ENCODE measurements at places on chromosomes 16 and 17. TPM values are rescaled to one million over a fixed set of nuclear protein-coding genes. Genes with fewer than 3 reads are reported as not detected.
A peak's percentile ranks its signal among the peaks of the same experiment; 100 is the strongest.

GRCh38 chr17:6046431-6046830, 23.7 kb upstream of the WSCD1 start:
- H3K36me3 ChIP-seq = no peaks in the 10 kb centered on the region
- peaks cover 2% of the 10 kb centered on the region for H3K4me1 ChIP-seq
- peak; percentile 40 for DNase-seq

DNA sequence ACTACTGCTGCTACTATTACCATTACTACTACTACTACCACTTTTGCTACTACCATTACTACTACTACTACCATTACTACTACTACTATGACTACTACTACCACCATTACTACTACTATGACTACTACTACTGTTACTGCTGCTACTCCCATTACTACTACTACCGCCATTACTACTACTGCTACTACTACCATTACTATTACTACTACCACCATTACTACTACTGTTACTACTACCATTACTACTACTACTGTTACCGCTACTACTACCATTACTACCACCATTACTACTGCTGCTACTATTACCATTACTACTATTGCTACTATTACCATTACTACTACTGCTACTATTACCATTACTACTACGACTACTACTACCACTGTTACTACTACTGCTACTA, 209.1 kb downstream of the IRF8 start:
- no peak overlapping the region for H3K27ac ChIP-seq
- H3K4me3 ChIP-seq = no peak overlapping the region
- no peak for DNase-seq
- H3K36me3 ChIP-seq = no peaks in the 10 kb centered on the region
- H3K4me1 ChIP-seq = no peaks in the 10 kb centered on the region
- peaks cover 5% of the 10 kb centered on the region for H3K27me3 ChIP-seq

GRCh38 chr17:78965491-78965924, 14.2 kb downstream of the LGALS3BP start:
- DNase-seq = no peak
- H3K27me3 ChIP-seq = no peaks in the 10 kb centered on the region
- H3K4me1 ChIP-seq = peaks cover 9% of the 10 kb centered on the region

DNA sequence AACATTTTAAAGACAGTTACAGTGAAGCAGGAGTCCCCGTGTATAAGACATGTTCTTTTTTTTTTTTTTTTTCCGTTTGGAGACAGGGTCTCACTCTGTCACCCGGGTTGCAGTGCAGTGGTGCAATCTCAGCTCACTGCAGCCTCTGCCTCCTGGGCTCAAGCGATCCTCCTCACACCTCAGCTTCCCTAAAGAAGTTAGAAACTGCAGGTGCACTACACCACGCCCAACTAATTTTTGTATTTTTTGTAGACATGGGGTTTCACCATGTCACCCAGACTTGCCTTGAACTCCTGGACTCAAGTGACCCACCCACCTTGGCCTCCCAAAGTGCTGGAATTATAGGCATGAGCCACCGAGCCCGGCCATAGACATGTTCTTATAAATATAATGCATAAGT, 3.0 kb downstream of the EVI2B start:
- H3K4me3 ChIP-seq = no peak overlapping the region
- no peak overlapping the region for H3K27ac ChIP-seq
- H3K4me1 ChIP-seq = no peaks in the 10 kb centered on the region
- no peaks in the 10 kb centered on the region for H3K36me3 ChIP-seq
- no peak for DNase-seq

Gene ANKS3
- 27.2 TPM for total RNA-seq

- no peak for DNase-seq
- H3K27me3 ChIP-seq = no peaks in the 10 kb centered on the region
- no peak overlapping the region for H3K27ac ChIP-seq
- peaks cover 32% of the 10 kb centered on the region for H3K36me3 ChIP-seq
- H3K4me3 ChIP-seq = no peak overlapping the region
- peaks cover 6% of the 10 kb centered on the region for H3K4me1 ChIP-seq
These were observed 2.1 kb upstream of the NRN1L start for GRCh38 chr16:67882374-67883145.

Gene CHST4
- not detected for total RNA-seq

DNA sequence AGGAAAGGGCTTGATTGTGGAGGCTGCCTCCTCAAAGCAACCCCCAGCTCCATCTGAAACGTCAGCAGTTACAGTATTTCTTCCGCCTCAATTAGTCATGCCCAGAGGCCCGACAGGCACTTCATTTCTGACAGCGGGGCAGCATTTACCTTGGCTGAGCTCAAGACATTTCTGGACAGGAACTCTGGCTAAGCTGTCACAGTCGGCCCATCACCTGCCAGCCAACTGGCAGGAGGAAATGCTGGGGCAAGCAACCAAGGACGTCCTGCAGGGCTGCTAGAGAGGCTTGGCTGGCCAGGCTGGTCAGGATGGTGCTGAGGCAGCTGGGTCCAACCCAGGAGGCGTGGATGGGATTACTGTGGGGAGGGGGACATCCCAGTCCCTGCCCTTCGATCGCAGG, 27.8 kb downstream of the PLXDC1 start:
- no peak overlapping the region for H3K27ac ChIP-seq
- DNase-seq = no peak
- H3K27me3 ChIP-seq = peaks cover 5% of the 10 kb centered on the region
- H3K4me3 ChIP-seq = no peak overlapping the region

DNA sequence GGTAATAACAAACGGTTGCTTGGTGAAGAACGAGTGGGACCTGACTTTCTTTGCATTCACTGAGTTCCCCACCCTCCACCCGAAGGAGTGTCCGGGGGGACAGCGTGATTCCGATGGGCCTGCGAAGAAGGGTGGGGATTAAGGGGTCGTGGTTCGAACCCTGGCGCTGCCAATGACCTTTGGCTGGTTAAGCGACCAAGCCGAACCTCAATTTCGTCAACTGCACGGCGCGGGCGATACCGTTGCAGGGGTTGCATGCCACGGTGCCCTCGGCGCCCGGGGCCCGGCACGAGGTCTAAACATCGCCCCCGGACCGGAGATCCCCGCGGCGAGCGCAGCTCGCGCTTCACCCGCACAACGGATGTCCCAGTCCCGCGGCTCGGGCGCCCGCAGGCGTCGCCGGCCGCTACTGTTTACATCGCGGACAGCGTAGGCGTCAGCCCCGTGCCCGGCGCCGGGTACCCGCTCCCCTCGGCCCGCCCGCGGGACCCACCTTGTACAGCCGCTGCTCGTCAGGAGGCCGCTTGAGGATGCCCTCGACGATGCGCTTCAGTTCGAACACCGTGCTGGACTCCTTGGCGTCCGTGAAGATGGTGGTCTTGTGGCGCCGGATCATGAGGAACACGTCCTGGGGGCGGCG, 460 bp downstream of the ELOB start:
- no peak for DNase-seq
- no peaks in the 10 kb centered on the region for H3K27me3 ChIP-seq
- peak overlapping the region; percentile 81 for H3K27ac ChIP-seq
- peaks cover 21% of the 10 kb centered on the region for H3K4me1 ChIP-seq

Gene LUC7L3
- total RNA-seq = 93.0 TPM

DNA sequence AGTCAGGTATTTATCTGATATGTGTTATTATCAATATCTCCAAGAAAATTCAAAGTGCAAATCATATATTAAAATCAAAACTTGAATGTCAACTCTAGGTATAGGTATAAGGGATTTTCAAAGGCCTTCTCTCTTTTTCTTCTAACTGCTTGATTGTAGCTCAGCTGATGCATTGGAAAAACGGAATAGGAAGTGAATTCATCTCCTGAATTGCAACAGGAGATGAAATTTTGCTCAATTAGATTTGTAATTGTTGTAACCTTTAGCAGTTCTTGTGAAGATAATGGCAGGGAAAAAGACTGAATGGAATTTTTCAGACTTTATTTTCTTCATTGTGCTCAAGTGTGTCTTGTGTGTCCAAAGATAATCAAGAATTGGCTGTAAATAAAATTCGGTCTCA, 190.2 kb upstream of the KCNJ16 start:
- no peaks in the 10 kb centered on the region for H3K36me3 ChIP-seq
- no peak overlapping the region for H3K27ac ChIP-seq
- H3K27me3 ChIP-seq = no peaks in the 10 kb centered on the region
- no peak overlapping the region for H3K4me3 ChIP-seq
- DNase-seq = no peak
- no peaks in the 10 kb centered on the region for H3K4me1 ChIP-seq

Gene LGALS9B
- not detected for total RNA-seq

DNA sequence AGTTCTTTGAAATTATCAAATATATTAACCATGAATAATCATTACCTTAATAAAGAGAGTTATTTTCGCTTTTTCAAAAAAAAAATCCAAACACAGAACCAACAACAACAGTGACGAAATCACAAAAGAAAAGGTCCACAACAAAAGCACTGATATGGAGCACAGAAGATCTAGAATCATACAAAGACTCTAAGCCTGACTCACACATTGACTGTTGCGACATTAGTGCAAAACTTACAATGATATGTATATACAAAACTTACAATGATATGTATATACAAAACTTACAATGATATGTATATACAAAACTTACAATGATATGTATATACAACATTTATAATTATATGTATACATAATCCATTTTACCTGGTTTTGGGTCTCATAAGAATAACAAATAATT, 117.7 kb downstream of the USP22 start:
- H3K27ac ChIP-seq = no peak overlapping the region
- no peak for DNase-seq
- H3K4me1 ChIP-seq = peaks cover 31% of the 10 kb centered on the region

GRCh38 chr17:74522381-74523105, 8.7 kb downstream of the CD300LB start:
- no peaks in the 10 kb centered on the region for H3K36me3 ChIP-seq
- H3K27ac ChIP-seq = no peak overlapping the region
- H3K4me1 ChIP-seq = no peaks in the 10 kb centered on the region
- H3K4me3 ChIP-seq = no peak overlapping the region
- no peaks in the 10 kb centered on the region for H3K27me3 ChIP-seq
- DNase-seq = no peak

- H3K4me3 ChIP-seq = no peak overlapping the region
- DNase-seq = no peak
- peaks cover 27% of the 10 kb centered on the region for H3K4me1 ChIP-seq
- H3K36me3 ChIP-seq = peaks cover 12% of the 10 kb centered on the region
- peak overlapping the region; percentile 45 for H3K27ac ChIP-seq
These were observed 28.2 kb upstream of the CLEC18B start for GRCh38 chr16:74449470-74449869.

DNA sequence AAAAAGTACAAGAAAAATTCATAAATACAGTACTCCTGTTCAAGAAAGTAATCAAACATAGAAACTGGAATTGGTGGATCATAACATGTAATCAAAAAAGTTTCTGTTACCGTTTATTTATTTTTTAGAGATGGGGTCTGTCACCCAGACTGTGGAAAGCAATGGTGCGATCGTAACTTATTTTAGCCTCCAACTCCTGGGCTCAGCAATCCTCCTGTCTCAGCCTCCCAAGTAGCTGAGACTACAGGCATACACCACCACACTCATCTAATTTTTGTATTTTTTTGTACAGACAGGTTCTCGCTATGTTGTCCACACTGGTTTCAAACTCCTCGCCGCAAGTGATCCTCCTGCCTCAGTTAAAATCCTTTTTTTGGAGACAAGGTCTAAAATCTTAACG, 22.5 kb downstream of the ARHGAP17 start:
- no peak overlapping the region for H3K4me3 ChIP-seq
- peak overlapping the region; percentile 94 for H3K27ac ChIP-seq

GRCh38 chr16:64391063-64391600, 730.7 kb downstream of the CDH11 start:
- peak overlapping the region; percentile 30 for H3K4me3 ChIP-seq
- H3K4me1 ChIP-seq = peaks cover 17% of the 10 kb centered on the region
- no peaks in the 10 kb centered on the region for H3K36me3 ChIP-seq
- peak overlapping the region; percentile 89 for H3K27ac ChIP-seq

DNA sequence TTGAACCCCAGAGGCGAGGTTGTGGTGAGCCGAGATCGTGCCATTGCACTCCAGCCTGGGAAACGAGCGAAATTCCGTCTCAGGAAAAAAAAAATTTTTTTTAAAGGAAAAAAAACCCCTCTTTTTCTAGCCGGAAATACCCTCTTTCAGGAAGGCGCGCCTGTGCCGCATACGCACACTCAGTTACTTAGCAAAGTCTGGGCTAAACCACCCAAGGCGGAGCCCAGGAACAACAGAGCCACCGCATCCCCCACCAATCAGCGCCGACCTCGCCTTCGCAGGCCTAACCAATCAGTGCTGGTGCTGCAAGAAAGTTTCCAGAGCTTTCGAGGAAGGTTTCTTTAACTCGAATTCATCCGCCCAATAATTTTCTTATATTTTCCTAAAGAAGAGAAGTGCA, 510.4 kb downstream of the KCNJ18 start:
- no peaks in the 10 kb centered on the region for H3K4me1 ChIP-seq
- H3K27ac ChIP-seq = no peak overlapping the region
- H3K27me3 ChIP-seq = no peaks in the 10 kb centered on the region
- DNase-seq = no peak
- no peaks in the 10 kb centered on the region for H3K36me3 ChIP-seq

Gene CCL17
- not detected for total RNA-seq

Gene KRT31
- total RNA-seq = not detected

DNA sequence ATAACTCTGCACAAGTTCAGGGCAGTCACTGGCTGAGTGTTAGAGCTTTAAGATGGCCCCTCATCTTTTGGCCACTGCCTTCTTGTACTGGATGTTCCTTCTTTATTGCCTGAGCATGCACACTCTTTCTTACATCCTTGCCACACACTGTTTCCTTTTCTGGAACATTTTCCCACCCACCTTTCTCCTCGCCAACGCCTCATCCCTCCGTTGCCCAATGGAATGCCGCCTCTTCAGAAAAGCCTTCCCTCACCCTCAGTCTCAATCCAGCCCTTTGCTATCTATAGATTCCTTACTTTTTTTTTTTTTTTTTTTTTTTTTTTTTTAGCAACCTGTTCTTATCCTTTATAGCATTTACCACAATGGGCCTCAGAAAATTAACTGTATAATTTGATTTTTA, 47.9 kb upstream of the RBFOX1 start:
- no peaks in the 10 kb centered on the region for H3K4me1 ChIP-seq
- no peak overlapping the region for H3K27ac ChIP-seq
- H3K36me3 ChIP-seq = no peaks in the 10 kb centered on the region
- H3K4me3 ChIP-seq = no peak overlapping the region
- DNase-seq = no peak

GRCh38 chr17:42453439-42453838, 5.2 kb upstream of the ATP6V0A1 start:
- no peak overlapping the region for H3K4me3 ChIP-seq
- DNase-seq = no peak
- H3K27ac ChIP-seq = no peak overlapping the region
- H3K36me3 ChIP-seq = no peaks in the 10 kb centered on the region
- no peaks in the 10 kb centered on the region for H3K27me3 ChIP-seq

GRCh38 chr16:11181899-11182279, 74.1 kb downstream of the SOCS1 start:
- H3K36me3 ChIP-seq = no peaks in the 10 kb centered on the region
- H3K4me3 ChIP-seq = no peak overlapping the region
- DNase-seq = peak; percentile 12
- no peaks in the 10 kb centered on the region for H3K4me1 ChIP-seq
